Caudate nucleus (tissue), 63 donors: ENCODE measurements at places on chromosomes 2 and 18.

GRCh38 chr2:64307421-64307820, 146.5 kb upstream of the LGALSL start:
- DNase-seq: no peak

GRCh38 chr2:234158812-234159211, 108.3 kb downstream of the SPP2 start:
- DNase-seq: no peak

DNA sequence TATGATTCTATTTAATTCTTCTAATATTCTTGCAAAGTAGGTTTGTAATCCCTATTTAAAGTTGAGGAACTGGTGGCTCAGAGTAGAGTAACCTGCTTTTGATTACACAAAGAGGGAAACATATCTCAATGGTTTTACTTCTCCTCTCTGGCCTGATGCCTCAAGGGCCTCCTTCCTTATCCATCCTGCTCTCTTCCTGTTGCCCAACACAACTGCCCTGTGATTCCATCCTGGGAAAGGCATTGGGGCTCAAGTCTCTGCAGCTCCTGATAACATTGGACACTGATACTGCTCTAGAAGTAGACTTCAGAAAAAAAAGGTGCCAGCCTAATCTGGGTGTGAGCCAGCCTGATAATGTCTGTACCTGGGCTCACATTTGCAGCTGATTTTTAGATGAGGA, 75.8 kb downstream of the RDH14 start:
- DNase-seq: no peak

DNA sequence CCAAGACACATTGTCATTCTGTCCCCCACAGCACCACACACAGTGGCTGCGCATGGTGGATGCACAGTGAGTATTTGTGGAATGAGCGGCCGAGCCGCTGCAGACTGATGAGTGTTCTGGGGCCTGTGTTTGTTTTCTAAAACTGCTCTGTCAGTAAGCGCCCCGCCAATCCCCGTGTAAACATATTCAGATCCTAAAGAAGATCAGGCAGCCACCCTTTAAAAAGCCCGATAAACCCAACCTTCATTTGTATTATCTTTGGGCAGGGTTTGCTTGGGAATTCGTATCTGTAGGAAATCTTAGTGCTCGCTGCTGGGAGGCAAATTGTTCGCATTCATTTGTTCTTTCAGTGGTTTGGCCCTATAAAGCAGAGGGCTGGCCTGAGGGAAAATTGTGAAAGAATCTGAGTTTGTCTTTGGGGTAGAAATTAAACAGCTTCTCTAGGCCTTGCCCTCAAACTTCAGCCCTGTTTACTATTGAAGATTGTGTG, 68.6 kb downstream of the TGOLN2 start:
- no peak for DNase-seq

DNA sequence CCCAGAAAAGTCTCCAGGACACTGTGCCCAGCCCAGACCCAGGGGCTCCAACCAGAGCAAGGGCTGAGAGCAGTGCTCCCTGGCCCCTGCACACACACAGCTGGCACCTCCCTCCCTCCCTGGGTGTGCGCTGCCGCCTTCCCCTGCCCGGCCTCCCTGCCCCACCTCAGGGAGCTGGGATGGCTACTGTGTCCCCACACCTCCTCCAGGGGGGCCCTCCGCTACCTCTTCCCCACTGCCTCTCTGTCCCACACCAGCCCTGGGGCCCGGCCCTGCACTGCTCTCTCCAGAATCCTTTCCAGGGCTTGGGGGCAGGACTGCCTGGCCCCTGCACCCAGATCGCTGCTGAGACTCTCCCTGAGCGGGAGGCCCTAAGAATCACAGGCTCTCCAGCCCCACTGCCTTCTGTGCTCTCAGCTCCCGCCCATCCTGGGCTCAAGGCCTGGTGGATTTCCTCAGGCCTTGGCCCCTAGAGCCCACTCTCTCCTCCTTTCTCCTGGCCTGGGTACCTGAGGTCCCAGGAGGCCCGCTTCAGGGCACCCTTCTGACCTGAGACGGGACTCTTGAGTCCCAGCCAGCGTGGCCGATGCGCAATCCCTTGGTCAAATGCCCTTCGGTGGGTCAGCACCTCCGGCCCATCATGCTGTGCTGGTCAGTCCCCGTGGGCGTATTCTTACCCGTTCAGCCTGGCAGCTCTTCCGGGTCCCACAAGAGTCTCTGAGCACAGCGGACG, 276.8 kb upstream of the HDAC4 start:
- no peak for DNase-seq

- DNase-seq: no peak
Observed at GRCh38 chr2:33104052-33104623, 157.4 kb downstream of the LTBP1 start.

- no peak for DNase-seq
Observed at GRCh38 chr18:24915547-24915946, 436.4 kb downstream of the ZNF521 start.

- no peak for DNase-seq
Observed at GRCh38 chr18:32287249-32287648, 97.4 kb downstream of the MEP1B start.

DNA sequence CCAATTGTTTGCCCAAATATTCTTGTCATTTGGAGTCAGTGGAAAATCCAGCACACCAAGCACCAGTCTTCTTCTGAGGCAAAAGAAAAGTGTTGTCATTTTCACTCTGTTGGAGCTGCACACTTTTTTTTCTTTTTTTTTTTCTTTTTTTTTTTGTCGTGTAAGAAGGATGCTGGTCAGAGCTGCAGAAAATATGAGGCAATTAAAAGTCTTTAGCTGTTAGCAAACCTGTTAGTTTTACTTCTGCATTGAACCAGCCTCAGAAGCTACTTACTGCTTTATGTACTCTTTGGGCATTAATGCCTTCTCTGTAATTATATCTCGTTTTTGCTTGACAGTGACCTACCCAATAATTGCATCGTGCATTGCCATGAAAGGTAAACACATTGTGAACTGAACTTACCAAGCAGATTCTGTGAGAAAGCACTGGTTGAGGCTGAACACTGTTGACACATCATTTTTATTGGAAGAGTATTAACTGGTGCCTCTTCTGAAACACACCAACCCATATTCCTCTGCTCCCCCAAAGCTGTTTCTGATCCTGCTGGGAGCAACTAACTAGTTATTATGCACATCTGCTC, 165.4 kb downstream of the CAPN13 start:
- DNase-seq: no peak

DNA sequence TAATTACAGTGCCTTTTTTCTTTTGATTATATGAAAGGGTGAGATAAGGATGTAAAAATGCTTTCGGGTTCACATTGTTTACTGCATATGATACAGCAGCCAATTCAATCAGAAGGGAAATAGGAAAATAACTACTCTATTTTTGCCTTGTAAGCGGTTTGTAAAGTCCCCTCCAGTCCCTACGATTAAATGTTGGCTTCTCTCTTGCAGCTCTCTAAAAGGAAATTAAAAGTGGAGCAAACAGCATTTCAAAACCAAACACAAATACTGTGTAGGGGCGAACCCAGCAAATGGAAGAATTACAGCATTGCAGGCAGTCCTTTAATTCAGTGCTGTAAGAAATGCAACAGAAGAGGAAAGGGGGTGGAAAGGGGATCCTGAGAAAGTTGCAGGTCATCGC, 18.9 kb downstream of the LYPD6B start:
- no peak for DNase-seq

- no peak for DNase-seq
Observed at GRCh38 chr18:37783771-37784170, 218.2 kb upstream of the CELF4 start.

GRCh38 chr2:95278637-95279225, 4.5 kb downstream of the PROM2 start:
- DNase-seq: no peak

GRCh38 chr2:234694244-234695013, 197.5 kb upstream of the ARL4C start:
- no peak for DNase-seq

DNA sequence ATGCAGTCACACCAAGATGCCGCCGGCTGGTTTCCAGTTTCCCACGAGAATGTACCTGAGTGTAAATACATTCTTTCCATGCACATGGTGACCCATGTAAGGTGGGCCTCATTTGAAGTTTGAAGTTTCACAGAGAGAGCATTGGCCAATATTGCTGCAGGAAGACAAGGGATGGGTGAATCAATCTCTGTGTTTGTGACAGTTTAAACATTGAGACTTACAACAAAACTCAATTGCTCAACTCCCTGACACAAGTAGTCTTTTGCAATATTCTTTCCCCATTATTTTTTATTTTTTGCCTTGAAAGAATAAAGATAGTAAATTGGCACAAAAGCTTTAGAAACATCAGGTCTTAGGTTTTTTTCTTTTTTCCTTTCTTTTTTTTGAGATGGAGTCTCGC, 5.1 kb downstream of the SERPINB2 start:
- DNase-seq: no peak

- no peak for DNase-seq
Observed at GRCh38 chr18:55149994-55150393, 190.7 kb upstream of the CCDC68 start.

- DNase-seq: peak; percentile 81
Observed at GRCh38 chr2:85420536-85421259, 2.2 kb downstream of the SH2D6 start.
